ENCODE measurements at places on chromosomes 3 and 15. TPM values are rescaled to one million over a fixed set of nuclear protein-coding genes. Genes with fewer than 3 reads are reported as not detected.

GRCh38 chr3:38257583-38257982, 8.0 kb upstream of the SLC22A13 start:
- DNase-seq = no peak

DNA sequence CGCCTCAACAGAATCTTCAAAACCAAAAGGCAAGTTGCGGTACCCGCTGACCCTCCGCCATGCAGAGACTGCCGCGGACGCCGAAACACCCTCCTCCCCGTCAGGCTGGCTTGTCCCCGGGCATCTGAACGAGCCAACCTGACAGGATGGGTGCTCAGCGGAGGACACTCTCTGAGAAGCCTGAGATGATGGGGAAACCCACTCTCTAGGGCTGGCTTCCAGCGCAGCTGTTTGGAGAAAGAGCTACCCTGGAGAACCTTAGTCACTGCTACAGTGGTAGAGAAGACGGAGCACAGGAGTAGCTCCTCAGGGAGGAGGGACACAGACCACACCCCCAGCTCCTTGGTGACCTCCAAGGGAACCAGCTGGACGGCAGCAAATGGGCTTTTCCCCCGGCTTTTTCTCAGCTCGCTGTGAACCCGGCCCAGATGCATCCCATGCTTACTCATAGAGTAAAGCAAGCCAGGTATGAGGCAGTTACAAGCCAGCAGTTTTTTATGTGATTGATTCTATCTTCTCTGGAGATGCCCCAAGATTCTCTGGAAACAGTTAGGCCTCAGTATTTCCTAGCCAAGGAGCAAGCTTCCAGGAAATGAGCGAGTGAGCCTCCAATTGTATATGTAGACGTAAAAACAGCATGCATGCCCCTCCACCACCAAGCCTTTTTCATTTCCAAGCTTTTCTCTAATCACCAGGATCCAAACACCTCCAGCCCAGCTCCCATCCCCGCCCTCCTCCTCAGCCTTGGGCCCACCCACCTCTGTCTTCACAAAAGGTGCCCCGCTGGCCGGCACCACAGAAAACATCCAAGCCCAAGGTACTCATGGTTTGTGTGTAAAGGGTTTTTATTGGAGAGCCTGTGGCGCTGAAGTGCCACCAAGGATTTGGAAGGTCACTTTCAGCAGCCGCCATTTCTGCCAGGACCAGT, 38.7 kb downstream of the FAM174B start:
- DNase-seq = peak; percentile 52

- no peak for DNase-seq
Measured at GRCh38 chr3:39550354-39551051, 83.0 kb downstream of the MOBP start.

- no peak for DNase-seq
Measured at GRCh38 chr3:44036850-44037249, 204.8 kb upstream of the TOPAZ1 start.

- no peak for DNase-seq
Measured at GRCh38 chr3:30685267-30685667, 78.9 kb downstream of the TGFBR2 start.

DNA sequence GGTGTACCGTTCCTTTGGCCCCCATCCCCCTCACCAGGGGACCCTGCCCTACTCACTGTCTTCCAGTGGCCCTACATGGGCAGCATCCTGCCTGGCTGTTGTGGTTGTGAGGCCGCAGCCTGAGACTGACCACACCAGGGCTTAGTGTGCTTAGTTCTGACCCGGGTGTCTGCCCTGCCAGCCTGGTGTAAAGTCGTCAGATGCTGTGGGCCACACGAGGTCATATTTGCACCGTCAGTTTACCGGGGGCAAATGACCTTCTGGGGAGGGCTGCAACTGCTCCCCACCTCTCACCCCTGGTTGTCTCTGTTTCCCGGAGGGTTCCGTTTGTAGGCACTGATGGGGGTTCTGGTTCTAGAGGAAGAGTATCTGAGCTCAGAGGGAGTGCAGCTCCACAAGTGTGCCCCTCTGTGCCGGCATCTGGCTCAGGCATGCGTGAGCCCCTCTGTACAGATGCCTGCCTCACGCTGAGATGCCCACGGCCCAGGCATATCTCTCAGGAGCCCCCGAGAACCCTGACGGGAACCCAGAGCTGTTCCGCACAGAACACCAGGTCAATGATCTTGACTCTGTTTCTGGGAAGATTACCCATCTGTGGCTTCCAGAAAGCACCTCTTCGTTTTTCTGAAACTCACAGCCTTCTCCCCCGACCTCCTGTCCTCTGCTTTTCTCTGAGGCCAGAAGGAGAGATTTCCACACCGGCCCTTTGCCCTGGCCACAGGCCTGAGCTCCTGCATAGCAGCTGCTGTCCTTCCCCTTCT, 19.2 kb downstream of the KLF13 start:
- DNase-seq = no peak

DNA sequence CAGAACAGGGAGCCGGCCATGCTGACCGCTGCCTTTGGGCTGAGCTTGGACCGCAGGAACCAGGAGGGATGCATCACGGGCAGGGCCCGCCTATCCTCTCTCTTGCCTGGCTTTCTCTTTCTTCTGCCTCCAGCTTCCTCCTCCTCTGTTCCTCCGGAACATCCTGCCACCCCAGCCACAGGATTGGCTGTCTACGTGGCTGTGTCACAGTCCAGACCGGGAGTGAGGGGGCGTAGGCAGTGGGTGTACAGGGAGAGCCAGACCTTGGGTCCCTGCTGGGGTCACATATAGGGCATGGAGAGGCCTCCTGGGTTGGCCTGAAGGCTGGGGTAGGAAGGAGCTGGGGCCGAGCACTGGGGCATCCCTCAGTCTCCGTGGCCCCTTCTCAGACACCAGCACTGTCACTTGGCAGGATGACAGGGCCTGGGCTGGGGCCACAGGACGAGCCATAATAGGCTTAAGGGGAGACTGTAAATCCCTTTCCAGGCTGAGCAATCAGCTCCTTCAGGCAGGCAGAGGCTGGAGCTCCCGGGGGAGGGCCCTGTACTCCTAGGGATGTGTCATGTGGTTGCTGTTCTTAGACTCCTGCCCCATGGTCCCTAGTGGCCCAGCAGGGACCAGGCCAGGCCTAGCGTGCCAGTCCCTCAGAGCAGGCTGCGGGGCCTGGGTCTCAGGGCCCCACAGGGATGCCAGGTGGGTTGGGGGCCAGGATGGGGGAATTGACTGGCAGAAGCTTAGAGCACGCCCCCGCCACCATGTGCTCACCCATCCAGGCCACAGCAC, 25.4 kb downstream of the LINGO1 start:
- DNase-seq = peak; percentile 74

DNA sequence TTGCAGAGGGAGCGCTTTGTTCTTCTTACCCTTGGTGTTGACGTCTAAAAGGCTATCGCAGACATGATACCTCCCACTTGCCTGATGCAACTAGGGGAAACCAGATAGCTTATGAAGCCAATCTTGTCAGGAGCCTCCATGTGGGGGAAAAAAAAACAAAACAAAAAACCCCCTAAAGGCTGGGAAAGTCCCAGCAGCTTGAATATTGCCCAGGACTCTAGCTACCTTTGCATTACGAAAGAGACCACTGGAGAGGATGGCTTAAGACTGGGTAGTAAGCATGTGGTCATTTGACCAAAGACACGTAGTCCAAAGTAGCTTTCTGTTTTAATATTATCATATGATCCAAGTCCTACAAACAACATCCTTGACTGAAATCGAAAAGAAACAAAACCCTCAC, 120.7 kb upstream of the WNT5A start:
- no peak for DNase-seq

P2RY1 gene
- 25.1 TPM for total RNA-seq

APBA2 gene
- 13.9 TPM for total RNA-seq

ZXDC gene
- total RNA-seq = 27.2 TPM

MAPKAPK3 gene
- 72.5 TPM for total RNA-seq
